ENCODE measurements at places on chromosomes 13 and 19.
A peak's percentile ranks its signal among the peaks of the same experiment; 100 is the strongest.

DNA sequence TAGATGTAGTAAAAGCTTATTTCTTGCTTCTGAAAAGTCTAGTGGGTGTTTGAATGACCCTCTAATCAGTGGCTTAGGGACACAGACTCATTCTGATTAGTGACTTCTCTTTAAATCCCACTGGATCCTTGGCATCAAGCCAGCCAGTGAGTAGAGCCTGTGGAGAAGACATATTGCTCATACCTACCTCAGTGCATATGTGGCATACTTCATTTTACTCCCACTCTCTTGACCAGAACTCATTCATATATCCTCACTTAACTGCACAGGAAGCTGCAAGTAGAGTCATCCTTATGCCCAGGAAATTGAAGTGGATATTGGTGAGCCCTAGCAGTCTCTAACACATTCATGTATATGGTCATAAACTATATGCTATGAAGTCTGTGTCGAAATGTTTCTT lies 148.3 kb downstream of the PDS5B start:
- peak; percentile 6 for DNase-seq

DNA sequence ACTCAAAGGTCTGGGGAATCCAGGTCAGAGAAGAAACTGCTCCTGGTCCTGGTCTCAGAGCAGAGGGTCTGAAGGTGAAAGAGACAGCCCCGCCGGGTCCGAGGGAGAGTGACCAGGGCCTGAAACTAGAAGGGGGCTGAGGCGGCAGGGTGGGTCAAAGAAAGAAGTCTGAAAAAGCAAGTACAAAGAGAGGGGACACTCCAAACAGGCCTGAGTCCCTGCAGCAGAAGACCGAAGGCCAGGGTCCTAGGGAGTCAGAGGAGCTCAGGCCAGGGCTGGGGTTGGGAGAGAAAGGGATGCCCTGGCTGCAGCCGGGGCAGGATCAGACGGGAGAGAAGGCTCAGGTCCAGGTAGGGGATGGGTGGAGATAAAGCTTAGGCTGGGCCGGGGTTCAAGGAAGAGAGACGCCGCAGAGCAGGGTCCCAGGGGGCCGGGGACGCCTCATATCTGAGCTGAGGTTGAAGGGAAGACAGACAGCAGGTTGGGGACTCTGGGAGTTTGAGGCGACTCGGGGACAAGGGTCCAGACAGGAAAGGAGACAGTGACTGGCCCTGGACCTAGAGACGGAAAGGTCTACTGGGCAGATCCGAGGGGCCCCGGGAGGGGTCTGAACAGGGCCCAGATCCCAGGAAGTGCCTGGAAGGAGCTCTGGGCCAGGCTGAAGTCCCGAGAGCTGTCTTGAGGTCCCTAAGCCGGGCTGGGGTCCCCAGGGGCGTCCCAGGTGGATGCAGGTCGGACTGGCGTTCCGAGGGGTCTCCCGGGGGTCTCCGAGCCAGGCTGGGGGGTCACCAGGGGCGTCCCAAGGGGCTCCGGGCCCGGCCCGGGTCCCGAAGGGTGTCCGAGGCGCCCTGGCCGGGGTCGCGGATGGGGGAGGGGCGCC lies 795 bp downstream of the MLLT1 start:
- DNase-seq, result no peak

- peak; percentile 90 for DNase-seq
Observed at GRCh38 chr19:18895038-18895823, 727 bp downstream of the CERS1 start.

- no peak for DNase-seq
Observed at GRCh38 chr19:35977446-35978222, 17.4 kb upstream of the SDHAF1 start.

- no peak for DNase-seq
Observed at GRCh38 chr19:27974082-27974513, 1238.9 kb downstream of the UQCRFS1 start.

- no peak for DNase-seq
Observed at GRCh38 chr13:36412736-36413135, 19.6 kb upstream of the CCNA1 start.

DNA sequence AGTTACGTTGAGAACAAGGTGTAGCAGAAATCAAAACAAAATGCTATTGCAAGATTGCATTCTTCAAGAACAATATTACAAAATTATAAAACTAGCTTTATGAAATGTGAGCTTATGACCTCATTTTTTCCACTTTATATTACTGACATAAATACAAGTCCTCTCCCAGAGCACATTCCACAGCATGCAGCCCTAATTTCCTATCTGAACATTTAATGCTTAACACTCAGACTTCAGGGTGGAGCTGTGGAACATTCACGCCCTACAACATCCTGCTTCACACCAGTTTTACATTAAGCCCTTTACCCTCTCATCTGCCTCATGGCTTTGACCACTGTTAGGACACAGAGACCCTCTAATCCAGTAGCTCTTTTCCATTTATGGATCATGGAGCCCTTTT lies 65.5 kb downstream of the EPSTI1 start:
- no peak for DNase-seq

GRCh38 chr13:34294483-34295129 lies 476.7 kb downstream of the RFC3 start:
- no peak for DNase-seq

DNA sequence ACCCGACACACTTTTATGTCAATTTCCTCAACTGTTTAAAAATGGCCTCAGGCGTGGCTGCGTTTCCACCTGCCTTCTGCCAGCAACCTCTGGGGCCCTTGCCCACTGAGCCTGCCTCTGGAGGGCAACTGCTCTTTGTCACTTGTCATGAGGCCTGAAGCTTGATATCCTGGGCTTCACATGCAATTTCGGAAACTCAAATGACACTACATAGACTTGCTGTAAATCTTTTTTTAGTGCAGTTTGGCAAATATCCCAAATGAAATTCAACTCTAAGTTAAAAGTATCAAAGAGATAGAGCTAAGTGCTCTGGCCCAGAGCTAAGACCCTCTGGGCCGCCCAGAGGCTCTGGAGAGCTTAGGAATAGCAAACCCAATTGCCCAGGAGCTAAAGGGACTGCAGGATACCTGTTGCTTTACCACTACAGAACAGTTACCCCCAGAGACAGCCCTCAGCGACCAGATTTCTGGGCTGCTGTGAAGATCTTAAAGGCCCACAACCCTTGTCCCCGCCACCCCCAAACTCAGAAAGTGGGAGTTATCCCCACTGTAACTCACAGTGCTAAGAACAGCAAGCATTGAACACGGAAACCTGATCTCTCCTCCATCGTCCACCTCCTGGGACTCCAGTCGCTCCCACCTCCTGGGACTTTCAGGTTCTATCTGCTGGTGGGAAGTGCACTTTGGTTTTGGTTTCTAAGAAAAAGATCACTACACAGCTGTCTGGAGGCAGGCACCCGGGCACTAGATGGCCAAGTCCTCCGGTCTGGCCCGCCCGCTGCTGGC lies 19.4 kb downstream of the GJA3 start:
- no peak for DNase-seq

DNA sequence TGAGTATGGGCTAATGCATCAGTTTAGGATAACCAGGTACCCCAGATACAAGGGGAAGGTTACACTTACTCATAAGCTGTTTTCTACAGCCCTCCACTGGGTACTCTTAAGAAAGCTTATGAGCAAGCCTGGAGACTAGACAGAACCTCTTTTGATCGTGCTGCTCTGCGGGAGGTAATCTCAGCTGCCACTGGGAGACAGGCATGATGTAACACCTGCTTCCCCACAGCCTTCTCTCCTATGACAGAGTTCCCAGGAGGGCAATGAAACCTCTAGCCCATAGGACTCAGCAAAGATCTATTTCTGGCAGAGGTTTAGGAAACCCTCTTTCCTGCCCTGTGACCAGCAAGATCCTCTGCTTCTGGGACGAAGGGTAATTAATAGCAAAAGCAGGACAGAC lies 65.6 kb downstream of the WASF3 start:
- DNase-seq, result no peak

DNA sequence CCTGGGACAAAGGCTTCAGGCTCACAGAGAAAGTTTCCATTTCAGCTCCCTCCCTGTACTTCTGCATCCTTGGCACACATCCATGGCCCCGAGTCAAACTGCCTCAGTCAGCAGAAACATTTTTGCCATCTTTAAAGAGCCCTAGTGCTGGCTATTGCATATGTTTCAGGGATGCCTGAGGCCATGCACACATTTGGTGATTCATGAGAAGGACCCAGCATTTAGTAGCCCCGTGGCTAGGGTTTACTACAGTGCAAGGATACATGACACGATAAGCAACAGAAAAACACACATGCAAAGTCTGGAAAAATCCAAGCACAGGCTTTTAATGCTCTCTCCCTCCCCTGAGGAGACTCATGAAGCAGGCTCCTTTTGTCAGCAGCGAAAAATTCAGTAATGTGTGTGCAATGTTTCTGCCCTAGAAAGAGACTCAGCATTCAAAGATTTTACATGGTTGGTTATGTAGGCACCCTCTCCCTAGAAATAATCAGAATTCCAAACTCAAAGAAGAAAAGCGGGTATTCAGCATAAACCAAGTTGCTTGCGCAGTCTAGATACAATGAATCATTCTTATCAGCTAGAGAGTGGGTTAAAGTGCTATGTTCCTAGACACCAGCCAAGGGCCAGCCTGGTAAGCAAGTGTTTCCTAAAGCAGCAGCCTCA lies 17.6 kb downstream of the ACOD1 start:
- no peak for DNase-seq

DNA sequence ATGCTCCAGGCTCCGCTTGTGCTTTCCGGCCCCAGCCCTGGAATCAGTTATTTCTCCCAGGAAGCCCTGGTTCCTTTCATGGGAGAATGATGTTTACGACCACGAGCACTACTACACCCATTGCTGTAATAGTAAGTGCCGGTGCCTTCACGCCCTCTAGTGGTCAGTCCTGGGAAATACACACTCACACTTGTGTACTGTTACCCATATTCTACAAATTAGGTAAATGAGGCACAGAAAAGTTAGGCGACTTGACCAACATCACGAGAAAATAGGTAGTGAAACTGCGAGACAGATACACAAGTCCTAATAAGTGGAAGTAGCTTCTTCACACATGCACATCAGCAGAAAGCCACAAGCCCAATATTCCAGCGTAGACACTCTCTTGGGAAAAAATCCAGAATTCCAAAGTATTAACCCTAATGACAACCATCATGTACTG lies 21.7 kb downstream of the CEACAM21 start:
- DNase-seq, result peak; percentile 81

- no peak for DNase-seq
Observed at GRCh38 chr13:110422913-110423688, 116.0 kb downstream of the COL4A2 start.

DNA sequence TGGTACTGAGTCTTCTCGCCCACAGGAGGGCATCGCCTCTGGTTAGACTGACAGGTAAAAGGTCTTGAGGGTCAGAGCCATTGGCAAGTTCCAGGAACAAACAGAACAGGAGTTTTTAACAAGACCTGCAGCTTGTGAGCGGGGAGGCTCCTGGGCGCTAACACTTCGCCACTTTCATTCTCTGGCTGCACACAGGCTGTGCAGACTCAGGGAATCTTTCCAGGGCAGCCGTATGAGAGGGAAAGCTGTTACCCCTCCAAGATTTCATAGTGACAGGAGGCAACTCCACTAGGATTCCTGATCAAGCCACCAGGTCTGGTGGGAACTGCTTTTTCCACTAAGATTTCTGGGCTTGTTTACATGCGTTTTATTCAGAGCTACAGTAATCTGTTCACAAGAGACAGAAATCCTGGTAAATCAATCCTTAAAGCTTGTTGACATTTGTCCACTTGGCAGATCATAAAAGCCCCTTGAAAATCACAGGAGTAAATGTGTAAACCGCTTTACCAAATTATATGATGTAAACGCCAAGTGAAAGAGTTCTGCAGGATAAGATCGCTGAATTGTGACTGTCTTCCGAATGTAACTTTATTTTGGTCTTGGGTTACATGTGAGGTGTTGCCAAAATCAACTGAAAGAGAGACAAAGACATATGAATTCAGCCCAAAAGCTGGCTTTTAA lies 190.6 kb downstream of the MZT1 start:
- no peak for DNase-seq

DNA sequence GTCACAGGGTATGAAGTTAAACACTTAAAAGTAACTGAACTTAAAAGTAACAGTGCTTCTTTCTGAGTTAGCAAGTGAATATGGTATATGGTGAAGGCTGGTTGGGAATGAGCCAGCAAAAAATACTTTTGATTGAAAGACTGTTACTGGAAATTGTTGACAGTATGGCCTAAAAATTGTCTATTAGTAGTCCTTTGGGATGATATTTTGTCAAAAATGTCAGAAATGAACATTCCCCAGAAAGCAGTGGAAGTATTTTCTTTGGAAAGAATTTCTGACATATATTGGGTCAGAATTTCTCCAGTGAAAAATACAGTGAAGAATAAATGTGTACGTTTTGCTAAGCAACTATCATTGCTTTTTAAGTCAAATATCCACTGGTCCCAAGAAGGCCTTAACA lies 860.5 kb downstream of the PCDH9 start:
- no peak for DNase-seq

GRCh38 chr19:34639491-34640085 lies 37.4 kb downstream of the SCGB2B2 start:
- DNase-seq, result peak; percentile 32

DNA sequence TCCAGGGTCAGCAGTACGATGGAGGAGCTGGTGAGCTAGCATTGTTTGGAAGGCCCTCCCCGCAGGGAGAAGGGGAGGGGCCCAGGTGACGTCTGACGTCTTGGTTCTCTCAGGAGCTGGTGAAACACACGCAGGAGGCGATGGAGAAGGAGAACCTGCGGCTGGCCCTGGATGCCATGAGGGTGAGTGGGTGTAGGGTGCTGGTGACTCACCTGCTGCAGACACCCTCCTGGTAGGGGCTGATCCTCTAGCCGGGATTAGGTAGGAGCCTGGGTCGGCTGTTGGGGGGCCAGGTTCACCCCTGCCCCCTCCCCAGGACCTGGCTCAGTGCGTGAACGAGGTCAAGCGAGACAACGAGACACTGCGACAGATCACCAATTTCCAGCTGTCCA lies 55.8 kb downstream of the VAV1 start:
- peak; percentile 83 for DNase-seq

- DNase-seq, result no peak
Observed at GRCh38 chr13:22262001-22262885, 591.4 kb downstream of the FGF9 start.

DNA sequence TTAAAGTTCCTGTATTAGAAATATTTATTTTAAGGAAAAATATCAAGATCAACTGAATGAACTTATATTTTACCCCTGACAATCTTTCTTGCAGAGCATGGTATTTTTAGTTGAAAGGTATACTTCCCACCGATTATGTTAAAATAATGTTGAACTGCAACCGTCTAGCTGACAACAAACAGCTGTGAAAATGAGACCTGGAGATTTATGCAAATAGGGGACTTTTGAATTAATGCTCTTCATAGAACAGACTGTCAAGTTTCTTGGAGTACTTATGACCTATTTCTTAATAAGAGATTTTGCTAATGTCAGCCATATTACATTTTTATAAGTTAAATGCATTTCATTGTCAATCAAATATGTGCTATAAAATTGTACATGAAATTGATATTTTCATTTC lies 210.9 kb downstream of the NALCN start:
- no peak for DNase-seq

DNA sequence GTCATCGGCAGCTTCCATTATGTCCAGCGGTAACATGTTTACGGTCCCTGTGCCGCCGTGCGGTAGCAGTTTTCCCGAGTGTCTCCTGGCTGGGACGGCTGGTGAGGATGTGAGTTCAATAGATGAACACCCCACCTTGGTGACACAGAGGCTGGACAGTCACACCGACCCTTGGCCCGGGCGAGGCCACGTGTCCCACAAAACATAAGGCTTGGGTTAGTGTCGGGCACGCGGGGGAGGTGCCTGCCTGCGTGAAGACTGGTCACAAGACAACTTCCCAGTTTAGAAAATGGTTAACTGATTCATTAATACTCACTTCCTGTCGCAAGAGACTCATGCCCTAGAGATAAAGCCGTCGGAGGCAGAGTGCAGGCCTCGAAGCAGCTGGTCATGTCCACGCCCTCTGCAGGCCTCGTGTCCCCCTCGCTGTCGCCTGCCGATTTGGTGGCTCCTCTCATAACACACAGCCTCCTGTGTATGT lies 17.2 kb downstream of the RASA3 start:
- peak; percentile 39 for DNase-seq
